Prostate gland (tissue), 2 donors: ENCODE measurements at places on chromosomes 12 and 14. TPM values are rescaled to one million over a fixed set of nuclear protein-coding genes. Genes with fewer than 3 reads are reported as not detected.

Gene DHRS2
- 5.9 TPM for total RNA-seq

Gene LRFN5
- 0.50 TPM for total RNA-seq

Gene DPF3
- not detected for total RNA-seq

Gene CABP1
- total RNA-seq = 0.23 TPM
